ENCODE measurements at places on chromosomes 3 and 15.

- peaks cover 2% of the 10 kb centered on the region for H3K27me3 ChIP-seq
- DNase-seq = no peak
- no peaks in the 10 kb centered on the region for H3K36me3 ChIP-seq
- H3K4me3 ChIP-seq = no peak overlapping the region
- no peak overlapping the region for H3K27ac ChIP-seq
- H3K4me1 ChIP-seq = no peaks in the 10 kb centered on the region
These were observed 154.0 kb upstream of the PRICKLE2 start for GRCh38 chr3:64379221-64379620.

DNA sequence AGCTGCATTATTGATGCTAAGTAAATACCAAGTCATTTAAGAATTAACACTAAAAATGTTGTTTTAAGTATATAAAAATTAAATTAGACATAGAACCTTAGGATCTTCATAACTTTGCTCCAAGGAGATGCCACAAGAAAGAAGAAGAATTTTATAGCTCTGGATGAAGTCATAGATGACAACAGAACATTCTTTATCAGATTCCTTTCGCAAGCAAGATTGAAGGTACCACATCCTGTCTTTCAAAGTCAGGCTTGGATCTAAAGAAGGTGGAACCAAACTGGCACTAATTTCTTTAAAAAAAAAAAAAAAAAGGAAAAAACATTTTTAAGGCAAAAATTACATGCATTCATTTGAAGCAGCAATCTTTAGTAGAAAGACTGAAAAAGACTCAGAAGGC is 62.5 kb downstream of the POLQ start:
- H3K27me3 ChIP-seq = no peaks in the 10 kb centered on the region
- no peak overlapping the region for H3K4me3 ChIP-seq
- H3K27ac ChIP-seq = no peak overlapping the region
- no peaks in the 10 kb centered on the region for H3K36me3 ChIP-seq
- no peak for DNase-seq
- H3K4me1 ChIP-seq = no peaks in the 10 kb centered on the region

DNA sequence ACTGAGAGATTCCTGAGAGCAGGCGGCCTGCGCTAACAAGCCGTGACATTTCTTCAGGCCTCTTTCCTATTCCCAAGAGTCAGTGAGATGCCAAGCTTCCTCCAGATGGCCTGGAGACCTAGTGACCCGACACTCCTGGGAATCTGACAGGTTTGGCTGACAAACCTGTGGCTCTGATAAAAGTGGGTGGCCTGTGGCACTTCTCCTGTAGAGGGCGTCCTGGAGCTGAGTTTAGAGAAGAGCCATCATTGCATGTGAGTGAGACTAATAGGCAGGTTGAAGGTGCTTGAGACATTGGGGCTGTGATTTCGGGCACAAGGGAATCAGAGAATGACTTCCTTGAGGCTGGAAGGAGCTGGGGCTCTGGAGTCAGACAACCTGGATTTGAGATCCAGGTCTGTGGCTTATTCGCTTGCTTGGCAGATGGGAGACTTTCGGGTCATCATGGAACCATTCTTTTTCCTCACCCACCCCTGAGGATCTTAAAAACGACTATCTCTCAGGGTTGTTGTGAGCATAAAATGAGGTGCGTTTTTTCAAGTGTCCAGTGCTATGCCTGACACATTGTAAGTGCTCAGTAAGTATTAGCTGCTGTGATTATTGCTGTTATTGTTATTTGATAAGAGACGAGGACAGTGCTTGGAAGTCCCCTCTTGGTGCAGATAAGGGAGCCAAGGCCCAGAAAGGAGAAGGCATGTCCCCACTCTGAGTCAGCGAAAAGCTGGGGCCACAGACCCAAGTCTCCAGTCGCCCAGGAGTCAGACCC is 77.2 kb downstream of the SCN10A start:
- no peak overlapping the region for H3K4me3 ChIP-seq
- peaks cover 22% of the 10 kb centered on the region for H3K27me3 ChIP-seq
- no peaks in the 10 kb centered on the region for H3K4me1 ChIP-seq

DNA sequence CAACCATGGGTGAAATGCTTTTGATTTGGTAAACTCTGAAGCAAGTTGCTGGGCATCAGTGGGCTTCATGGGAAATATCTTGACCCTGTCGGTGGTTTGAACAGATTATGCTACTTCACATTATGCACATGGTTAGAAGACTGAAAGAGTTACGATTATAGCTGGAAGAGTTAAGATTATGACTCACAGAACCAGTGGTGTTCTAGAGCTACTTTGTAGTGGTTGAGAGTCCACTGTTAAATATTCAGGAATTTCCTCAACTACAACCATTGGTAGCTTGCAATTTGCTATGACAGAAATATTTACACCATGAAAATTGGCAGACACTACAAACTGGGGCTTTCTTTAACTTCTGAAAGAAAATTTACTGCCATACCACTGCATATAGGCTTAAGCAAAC is 99.3 kb downstream of the GADL1 start:
- peaks cover 5% of the 10 kb centered on the region for H3K27me3 ChIP-seq
- H3K36me3 ChIP-seq = no peaks in the 10 kb centered on the region
- H3K4me3 ChIP-seq = no peak overlapping the region
- no peaks in the 10 kb centered on the region for H3K4me1 ChIP-seq

DNA sequence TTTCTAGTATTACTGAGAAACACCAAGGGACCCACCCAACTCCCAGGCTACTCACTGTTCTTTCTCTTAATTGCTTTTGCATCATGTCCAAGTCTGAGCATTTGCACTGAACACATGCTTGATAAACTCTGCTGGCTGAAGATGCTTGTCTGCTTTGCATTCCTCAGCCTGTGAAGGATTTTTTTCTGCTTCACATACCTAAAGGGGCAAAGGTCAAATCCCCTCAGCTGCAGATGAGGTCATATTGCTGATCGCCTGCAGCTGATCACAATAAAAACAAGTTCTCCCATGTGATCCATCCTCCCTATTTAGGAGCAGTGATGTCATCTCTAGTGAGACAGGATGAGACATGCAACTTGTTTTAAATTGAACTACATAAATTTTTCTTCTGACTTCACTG is 84.6 kb upstream of the DCBLD2 start:
- DNase-seq = no peak
- no peaks in the 10 kb centered on the region for H3K27me3 ChIP-seq
- H3K4me3 ChIP-seq = no peak overlapping the region
- H3K27ac ChIP-seq = no peak overlapping the region
- H3K36me3 ChIP-seq = no peaks in the 10 kb centered on the region
- no peaks in the 10 kb centered on the region for H3K4me1 ChIP-seq

- no peak overlapping the region for H3K27ac ChIP-seq
- no peaks in the 10 kb centered on the region for H3K4me1 ChIP-seq
- DNase-seq = no peak
- H3K27me3 ChIP-seq = no peaks in the 10 kb centered on the region
These were observed 170.3 kb upstream of the SOX2 start for GRCh38 chr3:181541414-181541813.

DNA sequence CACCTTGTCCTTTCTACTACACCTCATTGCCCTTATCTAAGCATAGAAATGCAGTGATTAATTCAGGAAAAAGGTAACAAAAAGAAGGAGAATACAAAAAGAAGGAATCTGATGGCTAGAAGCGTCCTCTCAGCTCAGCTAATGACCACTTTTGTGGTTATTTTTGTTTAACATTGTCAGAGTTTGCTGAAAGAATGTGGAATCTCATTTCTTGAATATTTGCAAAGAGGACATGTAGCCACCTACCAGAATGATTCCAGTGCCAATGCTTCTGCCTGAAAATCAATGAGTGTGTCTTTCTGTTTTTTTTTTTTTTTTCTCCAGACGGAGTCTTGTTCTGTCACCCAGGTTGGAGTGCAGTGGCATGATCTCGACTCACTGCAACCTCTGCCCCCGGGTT is 24.5 kb downstream of the NANOGP8 start:
- no peak for DNase-seq
- no peak overlapping the region for H3K27ac ChIP-seq
- H3K4me1 ChIP-seq = no peaks in the 10 kb centered on the region
- H3K36me3 ChIP-seq = no peaks in the 10 kb centered on the region

DNA sequence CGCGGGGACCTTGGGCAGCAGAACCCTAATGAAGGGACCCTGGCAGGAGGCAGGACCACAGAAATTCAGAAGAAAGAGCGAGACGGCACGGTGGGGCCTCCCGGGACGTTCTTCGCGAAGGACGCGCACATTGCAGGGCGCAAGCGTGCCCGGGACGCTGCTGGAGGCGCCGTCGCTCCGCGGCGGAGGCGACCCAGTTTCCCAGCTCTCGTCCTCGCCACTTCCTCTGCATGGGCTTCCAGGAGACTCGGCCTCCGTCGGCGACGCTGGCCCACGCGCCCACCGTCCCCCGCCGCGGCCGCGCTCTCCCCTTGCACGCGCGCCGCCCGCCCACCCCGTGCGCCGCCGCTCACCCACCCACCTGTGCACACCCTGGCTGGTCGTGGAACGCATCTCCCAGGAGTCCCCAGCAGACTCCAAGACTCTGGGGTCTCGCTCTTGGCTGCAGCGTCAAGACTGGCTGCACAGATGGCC is 31.8 kb upstream of the SMAD3 start:
- no peak overlapping the region for H3K4me3 ChIP-seq
- peaks cover 2% of the 10 kb centered on the region for H3K27me3 ChIP-seq
- H3K4me1 ChIP-seq = peaks cover 17% of the 10 kb centered on the region
- H3K36me3 ChIP-seq = no peaks in the 10 kb centered on the region
- no peak overlapping the region for H3K27ac ChIP-seq

- no peak overlapping the region for H3K4me3 ChIP-seq
- no peaks in the 10 kb centered on the region for H3K4me1 ChIP-seq
- no peak overlapping the region for H3K27ac ChIP-seq
- no peak for DNase-seq
- H3K36me3 ChIP-seq = no peaks in the 10 kb centered on the region
These were observed 171.4 kb upstream of the ALCAM start for GRCh38 chr3:105195260-105195659.

GRCh38 chr3:186509423-186509822 is 34.8 kb downstream of the CRYGS start:
- H3K4me3 ChIP-seq = no peak overlapping the region
- peaks cover 23% of the 10 kb centered on the region for H3K27me3 ChIP-seq
- H3K27ac ChIP-seq = no peak overlapping the region
- no peaks in the 10 kb centered on the region for H3K36me3 ChIP-seq

- H3K4me3 ChIP-seq = no peak overlapping the region
- H3K36me3 ChIP-seq = no peaks in the 10 kb centered on the region
- H3K4me1 ChIP-seq = no peaks in the 10 kb centered on the region
- no peak overlapping the region for H3K27ac ChIP-seq
- DNase-seq = no peak
These were observed 81.2 kb upstream of the RAP2B start for GRCh38 chr3:153080778-153081240.

DNA sequence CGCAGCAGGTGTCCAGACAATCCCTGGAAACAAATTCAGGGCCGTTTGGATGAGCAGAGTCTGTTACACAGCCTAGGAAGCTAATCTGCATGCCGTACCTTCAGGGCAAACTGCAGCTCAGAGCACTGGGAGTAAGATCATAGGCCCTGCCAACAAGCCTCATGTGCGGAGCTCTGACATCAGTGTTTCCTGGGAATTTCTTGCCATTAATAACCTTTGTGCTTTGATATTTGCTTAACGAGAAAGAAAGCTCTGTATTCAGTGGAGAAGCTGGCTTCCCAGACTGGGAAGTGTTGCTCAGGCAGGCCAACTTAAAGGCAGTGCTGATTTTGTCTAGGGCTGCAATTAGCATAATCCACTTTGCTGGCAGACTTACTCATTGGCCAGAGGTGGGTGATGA is 116.1 kb upstream of the KLHL25 start:
- no peak for DNase-seq
- peaks cover 9% of the 10 kb centered on the region for H3K27me3 ChIP-seq
- H3K4me3 ChIP-seq = no peak overlapping the region
- no peak overlapping the region for H3K27ac ChIP-seq
- H3K4me1 ChIP-seq = no peaks in the 10 kb centered on the region
- H3K36me3 ChIP-seq = no peaks in the 10 kb centered on the region

All from natural killer cell treated with Interleukin-12 subunit alpha and Interleukin-12 subunit beta and Interleukin-15 and Interleukin-18, amount 100 ng/mL, for 72 hours (primary cell).